ENCODE measurements at places on chromosomes 4 and X.

DNA sequence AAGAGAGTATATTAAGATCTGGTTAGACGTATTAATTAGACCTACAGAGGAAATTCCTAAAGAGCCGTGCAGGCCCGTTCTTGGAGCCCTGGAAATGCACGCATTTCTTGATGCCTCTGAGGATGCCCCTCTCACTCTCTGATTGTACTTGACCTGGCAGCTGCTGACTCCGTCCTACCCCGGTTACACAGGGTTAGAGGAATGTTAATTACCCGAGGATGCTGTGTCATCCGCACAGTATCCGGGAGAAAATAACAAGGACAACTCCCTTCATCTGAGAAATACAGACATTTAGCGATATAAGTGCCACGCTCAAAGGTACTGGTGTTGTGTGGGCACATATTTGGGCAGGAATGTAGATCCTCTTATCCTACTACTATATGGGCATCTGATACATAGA, 404.6 kb upstream of the FAT1 start:
- no peak for DNase-seq

- DNase-seq: no peak
Observed at GRCh38 chr4:184688447-184688846, 38.9 kb downstream of the PRIMPOL start.

GRCh38 chr4:2908686-2909085, 54.5 kb downstream of the NOP14 start:
- DNase-seq: no peak

DNA sequence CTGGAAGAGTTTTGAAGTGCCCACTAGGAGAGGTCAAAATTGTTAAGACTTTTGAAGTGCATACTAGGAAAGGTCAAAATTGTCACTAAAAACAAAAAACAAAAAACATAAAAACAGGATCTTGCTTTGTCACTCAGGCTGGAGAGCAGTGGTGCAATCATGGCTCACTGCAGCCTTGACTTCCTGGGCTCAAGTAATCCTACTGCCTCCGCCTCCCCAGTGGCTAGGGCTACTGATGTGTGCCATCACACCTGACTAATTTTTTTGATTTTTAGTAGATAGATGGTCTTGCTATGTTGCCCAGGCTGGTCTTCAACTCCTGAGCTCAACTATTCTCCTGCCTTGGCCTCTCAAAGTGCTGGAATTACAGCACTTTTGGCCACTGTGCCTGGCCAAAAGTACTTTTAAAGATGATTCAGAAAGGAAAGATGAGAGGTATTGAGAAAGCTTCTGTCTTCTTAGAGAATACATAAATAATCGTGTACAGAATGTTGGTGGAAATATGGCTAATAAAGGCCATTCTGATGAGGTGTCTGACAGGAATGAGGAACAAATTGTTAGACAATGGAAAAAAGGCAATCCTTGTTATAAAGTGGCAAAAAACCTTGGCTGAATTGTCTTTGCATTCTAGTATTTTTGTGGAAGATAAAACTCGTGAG, 43.3 kb upstream of the STX18 start:
- no peak for DNase-seq

- DNase-seq: no peak
Observed at GRCh38 chrX:18119856-18120255, 100.8 kb downstream of the BEND2 start.

GRCh38 chrX:103818842-103819619, 13.0 kb downstream of the RAB9B start:
- no peak for DNase-seq

GRCh38 chr4:11179796-11180195, 248.9 kb downstream of the HS3ST1 start:
- no peak for DNase-seq

DNA sequence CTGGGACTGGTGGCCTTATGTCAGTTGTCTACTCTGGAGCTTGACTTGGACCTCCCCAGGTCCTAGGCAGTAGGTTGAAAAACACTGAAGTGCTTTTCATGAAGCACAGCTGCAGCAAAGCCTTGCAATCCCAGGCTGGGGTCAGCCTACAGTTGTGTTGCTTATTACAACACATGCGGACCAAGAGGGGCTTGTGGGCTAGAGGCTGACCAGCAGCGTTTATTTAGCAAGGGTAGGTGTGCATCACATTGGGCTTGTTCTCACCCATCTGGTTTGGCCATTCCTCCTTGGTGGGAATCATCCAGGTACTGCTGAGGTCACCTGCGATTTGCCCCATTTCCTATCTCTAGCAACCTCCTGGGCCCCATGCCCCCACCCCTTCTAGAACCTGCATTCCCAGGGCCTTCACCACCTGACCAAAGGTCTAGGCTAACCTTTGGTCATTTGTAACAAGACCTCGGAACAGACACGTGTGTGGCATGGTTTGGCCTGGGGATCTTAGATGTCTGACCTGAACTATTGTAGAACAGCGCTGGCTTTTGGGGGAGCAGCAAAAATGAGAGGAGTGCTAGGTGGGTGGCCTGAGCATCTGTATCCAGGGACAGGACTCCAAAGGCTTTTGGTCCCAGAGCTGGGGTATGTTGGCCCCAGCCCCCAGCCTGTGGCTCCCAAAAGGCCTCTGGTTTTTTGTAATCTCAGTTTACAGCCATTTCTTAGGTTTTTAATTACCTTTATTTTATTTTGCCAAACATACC, 3.0 kb downstream of the RPL10 start:
- no peak for DNase-seq
